T-helper 2 cell (primary cell): ENCODE measurements at places on chromosomes 13 and 19.

- no peak for DNase-seq
Measured at GRCh38 chr19:48654299-48655059, 8.5 kb upstream of the CA11 start.

- DNase-seq: no peak
Measured at GRCh38 chr19:17615889-17616685, 60.6 kb downstream of the COLGALT1 start.

GRCh38 chr19:44600466-44600865 lies 12.9 kb upstream of the IGSF23 start:
- no peak for DNase-seq

DNA sequence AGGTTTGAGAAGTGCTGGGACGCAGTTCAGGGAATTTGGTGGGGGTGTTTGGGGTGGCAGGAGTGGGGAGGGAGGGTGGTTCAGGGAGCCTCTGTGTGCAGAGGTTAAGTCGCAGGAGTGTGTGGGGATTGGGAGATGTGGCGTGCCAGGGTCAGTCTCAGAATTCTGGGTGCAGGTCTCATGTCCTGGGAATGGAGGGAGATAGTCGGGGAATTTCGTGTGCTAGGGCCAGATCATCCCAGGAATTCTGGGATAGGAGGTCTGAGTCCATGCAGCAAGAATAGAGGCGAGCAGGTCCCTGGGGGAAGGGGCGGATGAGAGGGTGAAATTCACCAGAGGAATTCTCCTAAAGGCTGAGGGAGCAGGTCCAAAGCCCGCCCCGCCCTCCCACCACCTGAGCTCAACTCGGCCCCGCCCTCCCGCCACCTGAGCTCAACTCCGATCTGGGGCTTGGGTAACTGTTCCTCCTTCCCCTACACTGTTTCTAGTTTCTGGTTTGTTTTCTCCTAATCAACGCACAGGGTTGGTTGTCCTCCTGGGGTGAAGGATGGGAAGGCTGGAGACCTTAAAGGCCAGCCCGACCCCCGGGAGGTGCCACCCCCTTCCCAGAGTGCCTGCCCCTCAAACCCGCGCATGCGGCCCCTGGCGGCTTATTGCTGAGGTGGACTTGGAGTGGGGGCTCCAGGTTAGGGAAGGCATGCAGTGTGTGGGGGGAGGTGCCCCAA lies 15.2 kb downstream of the KCNC3 start:
- no peak for DNase-seq

- no peak for DNase-seq
Measured at GRCh38 chr13:110000534-110001345, 214.4 kb upstream of the IRS2 start.

- no peak for DNase-seq
Measured at GRCh38 chr13:42099962-42100675, 51.7 kb downstream of the DGKH start.

GRCh38 chr19:12052091-12052496 lies 667 bp downstream of the ZNF878 start:
- DNase-seq: no peak

DNA sequence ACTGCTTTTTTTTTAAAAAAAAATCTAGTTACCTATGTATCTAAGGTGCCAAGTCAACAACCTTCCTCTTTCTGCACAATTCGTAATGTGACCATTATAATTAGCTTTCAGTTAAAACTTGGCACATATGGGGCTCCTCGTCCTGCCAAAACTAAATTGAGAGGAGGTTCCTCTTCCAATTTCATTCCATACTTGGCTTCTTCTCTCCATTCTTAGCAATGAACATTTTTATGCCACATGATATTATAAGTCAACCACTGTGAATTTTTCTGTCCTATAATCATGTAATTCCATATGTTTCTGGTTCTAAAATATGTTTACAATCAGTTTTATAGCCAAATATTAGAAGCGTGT lies 177.0 kb downstream of the DCLK1 start:
- DNase-seq: no peak

- no peak for DNase-seq
Measured at GRCh38 chr13:33740134-33740538, 77.8 kb upstream of the RFC3 start.

DNA sequence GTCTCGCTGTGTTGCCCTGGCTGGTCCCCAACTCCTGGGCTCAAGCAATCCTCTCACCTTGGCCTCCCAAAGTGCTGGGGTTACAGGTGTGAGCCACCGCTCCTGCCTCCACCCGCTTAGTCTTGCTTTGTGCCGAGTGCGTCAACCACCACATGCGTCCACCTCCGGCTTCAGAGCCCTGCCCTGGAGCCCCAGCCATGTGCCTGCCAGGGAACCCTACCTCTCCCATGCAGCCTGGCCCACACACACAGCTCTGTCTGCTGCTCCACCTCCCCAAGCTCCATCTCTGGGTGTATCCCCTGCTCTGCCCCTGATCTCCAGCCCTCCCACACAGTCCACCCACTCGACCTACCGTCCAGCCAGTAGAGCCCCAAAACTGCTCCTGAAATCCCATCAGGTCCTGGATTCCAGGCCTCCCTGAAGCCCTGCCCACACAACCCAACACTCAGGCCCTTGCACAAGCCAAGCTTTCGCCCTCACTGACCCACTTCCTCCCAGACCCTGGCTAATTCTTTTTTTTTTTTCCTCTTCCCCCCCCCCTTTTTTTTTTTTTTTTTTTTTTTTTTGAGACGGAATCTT lies 9.6 kb downstream of the CYP2F1 start:
- DNase-seq: no peak

DNA sequence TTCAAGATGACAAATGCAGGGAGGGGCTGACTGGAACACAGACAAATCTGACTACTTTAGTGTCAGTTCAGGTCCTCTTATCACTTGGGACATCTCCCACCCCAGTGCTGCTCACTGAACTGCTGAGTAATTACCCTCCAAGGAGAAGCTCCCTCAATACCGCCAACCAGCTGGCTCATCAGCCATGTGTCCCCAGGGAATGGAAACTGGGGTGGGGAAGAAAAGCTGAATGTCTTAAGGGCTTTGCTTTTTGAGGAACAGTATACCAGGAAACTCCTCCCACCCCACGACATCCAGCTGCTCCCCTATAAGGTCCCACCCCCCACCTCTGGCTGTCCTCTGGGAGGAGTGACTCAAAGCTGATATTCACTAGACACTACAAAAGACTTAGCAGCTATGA lies 2.0 kb downstream of the ZNF823 start:
- no peak for DNase-seq

DNA sequence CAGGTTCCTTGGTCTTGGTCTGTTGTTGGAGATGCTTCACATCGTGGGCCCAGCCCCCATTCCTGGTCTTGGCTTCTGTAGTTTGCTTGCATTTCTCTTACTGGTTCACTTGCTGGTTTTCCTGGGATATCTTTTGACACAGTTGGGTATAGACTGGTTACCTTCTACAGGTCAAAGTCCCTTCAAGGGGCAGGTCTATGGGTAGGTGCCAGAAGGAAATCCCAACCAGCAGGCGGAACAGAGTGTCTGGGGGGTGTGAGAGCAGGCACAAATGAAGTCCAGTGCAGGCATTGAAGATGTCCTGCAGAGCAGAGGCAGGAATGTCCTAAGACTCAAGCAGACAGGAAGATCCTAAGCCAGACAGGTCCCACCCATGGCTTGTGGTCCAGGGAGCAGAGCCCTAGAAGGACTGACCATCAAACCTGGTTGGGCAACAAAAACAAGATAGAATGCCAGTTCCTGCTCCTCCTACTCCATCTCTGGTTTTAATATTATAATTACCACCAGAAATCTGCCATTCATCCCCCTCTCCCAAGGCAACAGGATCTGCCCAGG lies 17.7 kb upstream of the WASF3 start:
- no peak for DNase-seq

- DNase-seq: no peak
Measured at GRCh38 chr13:38707460-38707859, 20.6 kb downstream of the FREM2 start.

DNA sequence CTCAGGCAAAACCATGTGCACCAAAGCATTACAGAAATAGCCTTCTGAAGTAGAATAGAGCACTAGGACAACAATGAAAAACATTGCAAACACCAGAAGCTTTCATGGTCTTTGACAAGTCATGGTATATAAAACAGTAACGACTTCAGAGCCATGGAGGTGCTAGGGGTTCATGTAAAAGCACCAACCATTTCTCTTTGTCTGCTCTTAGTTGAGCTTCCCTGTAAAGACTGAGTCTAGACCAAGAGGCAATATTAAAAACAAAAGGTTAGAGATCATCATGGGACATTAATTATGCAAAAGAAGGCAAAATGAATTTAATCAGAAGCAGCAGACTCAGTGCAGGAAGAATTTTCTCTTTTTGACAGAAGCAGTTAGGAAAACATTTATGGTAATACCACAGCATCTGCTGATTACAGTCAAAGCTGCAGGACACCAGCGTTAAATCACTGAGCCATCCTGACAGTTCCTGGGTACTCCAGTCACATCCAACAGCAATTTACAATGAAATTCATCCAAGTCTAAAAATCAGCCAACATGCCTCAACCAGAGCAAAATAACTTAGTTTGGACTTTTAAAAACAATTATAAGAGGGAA lies 476.8 kb downstream of the DIAPH3 start:
- no peak for DNase-seq

GRCh38 chr13:31781064-31781463 lies 41.7 kb downstream of the RXFP2 start:
- no peak for DNase-seq

GRCh38 chr13:48156466-48156865 lies 61.6 kb upstream of the MED4 start:
- DNase-seq: peak; percentile 20

DNA sequence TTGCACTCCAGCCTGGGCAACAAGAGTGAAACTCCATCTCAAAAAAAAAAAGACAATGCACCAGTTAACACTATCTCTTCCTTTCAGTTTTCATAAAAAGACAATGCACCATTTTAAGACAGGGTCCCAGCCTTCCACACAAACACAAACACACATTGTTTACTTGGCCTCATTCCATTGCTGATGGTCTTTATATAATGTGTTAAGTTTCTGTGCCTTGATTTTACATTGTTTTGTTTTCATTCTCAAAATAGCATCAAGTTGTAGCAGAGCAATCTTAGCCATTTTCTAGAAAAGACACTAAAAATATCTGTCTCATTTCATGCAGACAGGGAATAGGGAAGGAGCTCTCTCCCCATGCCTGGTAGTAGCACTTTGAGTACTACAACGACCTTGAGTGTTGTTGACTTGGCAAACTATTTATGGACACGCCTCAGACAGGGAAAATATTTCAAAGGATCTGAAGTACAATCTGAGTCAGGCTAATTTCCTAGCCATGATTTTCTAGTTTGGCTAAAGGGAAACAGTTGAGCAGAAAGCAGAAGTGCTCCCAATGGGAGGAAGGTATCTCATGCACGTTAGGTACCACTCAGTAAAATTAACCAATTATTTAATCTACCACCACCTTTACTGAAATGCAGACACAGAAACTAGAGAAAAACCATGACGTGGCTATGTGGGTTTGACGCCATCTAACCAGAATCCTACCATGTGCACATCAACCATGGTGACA lies 120.6 kb downstream of the ABCC4 start:
- DNase-seq: peak; percentile 62

- DNase-seq: no peak
Measured at GRCh38 chr13:78598116-78598781, 5.1 kb downstream of the POU4F1 start.

GRCh38 chr13:112346173-112346898 lies 29.8 kb upstream of the SPACA7 start:
- no peak for DNase-seq

- no peak for DNase-seq
Measured at GRCh38 chr13:113845055-113845454, 18.8 kb downstream of the GAS6 start.
